ENCODE measurements at places on chromosomes 11 and 22.

- no peak for DNase-seq
These were observed 24.0 kb upstream of the PRR5 start for GRCh38 chr22:44677871-44678555.

DNA sequence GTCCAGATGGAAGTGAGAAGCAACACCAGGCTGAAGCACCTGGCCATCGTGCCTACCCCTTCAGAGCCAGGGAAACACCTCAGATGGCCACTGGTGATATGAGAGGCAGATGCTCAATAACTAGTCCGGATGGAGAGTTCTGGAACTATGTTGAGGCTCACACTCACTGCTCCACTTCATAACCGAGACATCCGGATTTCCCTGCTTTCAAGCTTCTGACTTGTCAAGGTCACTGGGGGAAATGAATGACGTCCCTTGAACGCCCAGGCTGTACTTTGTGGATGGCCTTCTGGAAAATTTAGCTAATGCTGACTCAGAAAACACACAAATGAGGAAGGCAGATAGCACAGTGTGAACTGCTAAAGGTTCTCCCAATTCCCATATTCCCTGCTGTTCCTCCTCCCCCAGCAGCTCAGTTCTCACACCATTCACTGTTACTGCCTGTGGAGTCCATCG is at the start of gene LYVE1:
LYVE1 (minus strand) TSS at position 180 of the 456 bp plus-strand sequence; CDS start at position 47, 133 bp downstream.
- no peak for DNase-seq

- DNase-seq: peak; percentile 18
These were observed 378.4 kb upstream of the PITPNB start for GRCh38 chr22:28297504-28297903.

DNA sequence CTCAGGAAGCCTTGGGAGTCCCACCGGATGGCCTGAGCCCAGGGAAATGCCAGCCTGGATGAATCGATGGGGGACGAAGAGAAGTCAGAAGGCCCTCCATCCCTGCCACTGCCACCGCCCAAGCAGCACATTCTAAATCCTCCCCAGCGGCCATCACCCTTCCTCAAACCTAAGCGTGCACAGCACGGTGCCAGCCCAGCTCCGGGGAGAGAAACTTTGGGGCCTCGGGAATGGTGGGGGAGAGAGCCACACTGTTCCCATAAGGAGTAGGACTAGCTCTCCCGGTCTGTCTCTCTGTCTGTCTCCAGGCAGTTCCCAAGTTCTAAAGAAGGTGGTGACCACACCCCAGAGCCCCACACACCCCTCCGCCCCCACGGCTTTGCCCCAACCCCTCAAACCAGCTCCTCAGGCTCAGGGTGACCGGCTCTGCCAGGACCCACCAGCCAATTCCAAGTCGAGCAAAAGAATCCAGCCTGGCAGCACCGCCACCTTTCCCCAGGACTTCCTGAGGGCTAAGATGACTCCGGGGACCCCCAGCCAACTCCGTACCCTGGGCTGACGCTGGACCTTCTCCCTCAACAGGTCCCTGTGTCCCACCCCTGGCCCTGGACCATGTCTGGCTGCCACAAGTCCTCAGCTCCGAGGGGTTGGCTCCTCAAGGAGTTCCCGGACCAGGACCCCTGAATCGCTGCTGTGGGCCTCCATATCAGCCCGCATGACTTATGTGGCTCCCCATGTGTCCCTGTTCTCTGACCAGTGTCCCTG is 2.7 kb downstream of the AHNAK start:
- DNase-seq: peak; percentile 17

DNA sequence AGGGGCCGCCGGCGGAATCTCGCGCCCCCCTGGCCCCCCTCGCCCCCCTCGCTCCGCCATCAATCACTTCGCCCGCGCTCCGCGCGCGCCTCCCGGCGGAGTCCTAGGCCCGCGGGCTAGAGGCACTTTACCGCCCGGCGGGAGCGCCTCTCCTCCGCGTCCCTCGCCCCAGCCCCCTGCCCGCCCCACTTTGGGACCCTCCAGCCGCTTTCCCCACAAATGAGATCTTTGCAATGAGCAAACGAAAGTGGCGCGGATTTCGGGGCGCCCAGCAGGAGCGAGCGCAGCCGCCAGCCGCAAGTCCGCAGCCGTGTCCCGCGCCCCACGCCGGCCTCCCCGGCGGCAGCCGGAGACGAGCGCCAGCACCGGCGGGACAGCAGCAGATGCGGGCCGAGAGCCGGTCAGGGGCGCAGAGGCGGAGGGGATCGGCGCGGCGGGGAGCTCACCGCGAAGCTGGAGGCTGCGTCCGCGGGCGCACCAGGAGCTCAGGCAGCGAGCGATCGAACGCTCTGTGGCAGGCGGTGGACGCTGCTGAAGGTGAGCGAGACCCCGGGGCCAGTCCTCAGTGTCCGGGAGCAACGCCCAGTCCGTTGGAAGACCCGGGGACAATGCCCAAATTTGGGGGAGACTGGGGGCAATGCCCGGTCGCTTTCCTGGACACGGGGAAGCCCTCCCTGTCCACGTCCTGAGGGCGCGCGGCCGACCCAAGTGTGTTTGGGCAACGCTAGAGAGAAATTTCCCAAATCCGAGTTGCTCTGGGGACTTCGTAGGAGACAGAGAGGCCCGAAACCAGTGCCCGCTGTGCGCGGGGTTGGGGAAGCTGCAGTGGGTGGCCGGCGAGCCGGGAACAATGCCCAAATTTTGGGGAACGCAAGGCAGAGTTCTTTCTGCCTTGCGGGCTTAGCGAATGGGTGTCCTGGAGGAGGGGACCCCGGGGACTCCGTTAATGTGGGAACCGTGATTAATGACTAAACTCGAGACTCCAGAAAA is 1.5 kb upstream of the IGF2 start:
- no peak for DNase-seq

- DNase-seq: peak; percentile 38
These were observed 582 bp downstream of the SREBF2 start for GRCh38 chr22:41833369-41834004.

GRCh38 chr11:124716591-124716990 is 23.2 kb upstream of the NRGN start:
- DNase-seq: no peak

GRCh38 chr11:134485316-134485715 is 73.3 kb upstream of the B3GAT1 start:
- DNase-seq: no peak

- no peak for DNase-seq
These were observed 27.7 kb downstream of the RSPH14 start for GRCh38 chr22:23113847-23114720.

GRCh38 chr22:49999946-50000586 is 12.5 kb downstream of the IL17REL start:
- no peak for DNase-seq

DNA sequence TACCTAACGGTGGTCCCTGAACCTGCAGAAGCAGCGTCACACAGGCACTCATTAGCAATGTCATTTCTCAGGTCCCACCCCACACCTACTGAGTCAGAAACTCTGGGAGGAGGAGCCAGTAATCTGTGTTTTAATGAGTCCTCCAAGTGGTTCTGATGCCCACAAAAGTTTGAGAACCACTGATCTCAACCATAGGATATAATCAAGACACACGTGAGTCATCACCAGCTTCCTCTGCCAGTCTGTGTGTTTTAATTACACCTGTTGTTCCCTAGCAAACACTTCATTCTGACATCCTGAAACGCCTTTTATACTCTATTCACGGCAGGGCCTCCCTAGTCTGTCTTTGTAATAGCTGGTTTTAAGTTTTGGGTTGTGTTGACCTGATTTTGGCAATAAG is 5.8 kb downstream of the TECTA start:
- DNase-seq: no peak

GRCh38 chr11:122097419-122098001 is 18.5 kb downstream of the BLID start:
- DNase-seq: no peak

GRCh38 chr22:47630741-47631534 is 868.5 kb downstream of the TBC1D22A start:
- DNase-seq: no peak

- DNase-seq: no peak
These were observed 6.0 kb upstream of the OR5B21 start for GRCh38 chr11:58513747-58514367.

DNA sequence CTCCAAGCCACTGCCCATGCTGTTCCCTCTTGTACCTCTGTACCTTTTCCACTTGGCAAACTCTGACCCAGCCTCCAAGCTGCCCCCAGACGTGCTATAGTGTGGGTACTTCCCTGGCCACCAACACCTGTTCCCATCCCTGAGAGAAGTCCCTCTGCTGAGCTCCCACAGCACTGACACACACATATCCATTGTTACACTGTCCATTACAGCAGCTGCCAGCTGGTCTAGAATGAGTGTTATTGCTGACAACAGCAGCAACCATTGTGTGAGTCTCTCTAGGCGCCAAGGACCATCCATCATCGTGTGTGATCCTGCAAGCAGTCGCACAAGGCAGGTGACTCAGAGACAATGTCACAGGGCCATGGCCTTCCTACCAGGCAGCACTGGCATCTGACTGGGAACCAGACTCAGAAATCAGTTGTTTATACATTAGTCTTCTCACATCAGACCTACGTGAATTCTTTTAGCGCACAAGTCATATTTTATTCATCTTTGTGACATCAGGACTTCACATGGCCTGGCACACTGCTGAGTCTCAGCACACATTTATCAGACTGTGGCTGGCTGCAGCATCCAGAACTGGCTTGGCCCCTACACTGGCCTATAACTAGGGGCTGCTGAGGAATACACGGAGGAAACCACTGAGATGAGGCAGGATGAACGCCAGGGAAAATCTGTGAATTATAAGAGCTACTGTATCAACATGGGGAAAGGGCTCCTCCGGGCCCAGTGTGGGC is 56.4 kb downstream of the SGSM3 start:
- DNase-seq: no peak

GRCh38 chr11:116826751-116827431 is 2.8 kb upstream of the APOC3 start:
- no peak for DNase-seq

DNA sequence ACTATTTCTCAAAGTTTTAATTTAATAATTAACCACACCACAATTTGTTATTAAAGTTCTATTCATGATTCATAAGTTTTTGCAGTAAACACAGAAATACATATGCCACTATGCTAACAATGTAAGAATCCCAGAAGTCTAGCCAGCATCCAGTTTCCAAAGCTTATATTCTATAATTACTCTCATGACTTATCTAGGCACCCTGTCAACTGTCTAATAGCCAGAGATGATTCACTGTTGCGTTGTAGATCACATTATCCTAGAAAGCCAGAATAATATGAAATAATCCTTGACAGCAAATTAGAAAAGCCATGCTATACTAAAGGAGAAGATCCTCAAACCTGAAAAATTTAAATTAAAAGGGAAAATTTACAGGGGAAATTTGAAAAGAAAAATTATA is 141.0 kb downstream of the SOX6 start:
- DNase-seq: no peak

DNA sequence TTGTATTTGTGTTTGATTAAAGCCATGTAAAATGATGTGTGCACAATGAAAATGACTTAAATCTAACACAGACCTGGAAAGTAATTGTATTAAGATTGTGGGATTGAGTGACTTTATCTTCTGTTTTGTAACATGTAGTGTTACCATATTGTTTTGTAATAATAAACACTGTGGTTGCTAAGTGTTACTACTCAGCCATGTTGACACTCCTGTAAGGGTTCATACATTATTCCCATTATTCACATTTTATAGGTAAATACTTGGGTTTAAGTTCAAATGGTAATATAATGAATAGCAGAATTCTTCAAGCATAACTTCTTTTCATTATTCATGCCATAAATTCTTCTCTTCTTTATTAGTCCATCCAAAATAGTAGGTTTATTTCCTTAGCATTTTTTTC is 69.0 kb downstream of the ZC3H12C start:
- DNase-seq: no peak

DNA sequence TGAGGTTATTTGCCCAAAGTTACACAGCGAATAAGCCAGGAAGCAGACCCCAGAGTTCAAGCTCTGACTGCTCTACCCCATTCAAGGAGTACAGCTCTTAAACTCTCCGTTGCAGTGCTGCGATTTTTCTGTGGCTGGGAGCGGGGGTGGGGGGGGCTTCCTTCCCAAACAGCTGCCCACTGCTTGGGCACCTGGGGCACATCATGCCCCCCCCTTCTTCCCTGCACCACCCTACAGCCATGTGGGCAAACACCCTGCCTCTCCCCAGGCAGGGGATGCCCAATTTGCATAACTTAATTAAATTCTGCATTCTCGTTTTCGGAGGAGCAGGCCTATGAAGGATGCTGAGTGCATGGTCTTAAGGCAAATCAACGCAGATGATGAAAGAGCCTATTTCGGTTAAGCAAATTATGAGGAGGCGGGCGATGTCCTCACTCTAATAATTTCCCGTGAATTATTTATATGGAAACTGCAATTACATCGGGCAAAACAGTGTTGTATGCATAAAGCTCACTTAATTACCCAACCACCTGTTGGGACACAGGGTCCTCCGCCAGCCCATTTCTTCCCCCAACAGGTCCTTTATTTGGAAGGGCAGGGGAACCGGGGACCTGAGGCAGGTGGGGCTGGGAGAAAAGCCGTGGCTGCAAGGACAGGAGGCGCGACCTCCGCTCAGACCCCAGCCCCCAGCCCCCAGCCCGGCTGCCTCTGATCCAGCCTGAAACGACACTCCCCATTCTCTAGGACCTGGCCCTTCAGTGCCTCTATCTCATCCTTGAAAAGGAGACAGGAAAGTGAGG is 610.5 kb downstream of the BUD13 start:
- DNase-seq: no peak

DNA sequence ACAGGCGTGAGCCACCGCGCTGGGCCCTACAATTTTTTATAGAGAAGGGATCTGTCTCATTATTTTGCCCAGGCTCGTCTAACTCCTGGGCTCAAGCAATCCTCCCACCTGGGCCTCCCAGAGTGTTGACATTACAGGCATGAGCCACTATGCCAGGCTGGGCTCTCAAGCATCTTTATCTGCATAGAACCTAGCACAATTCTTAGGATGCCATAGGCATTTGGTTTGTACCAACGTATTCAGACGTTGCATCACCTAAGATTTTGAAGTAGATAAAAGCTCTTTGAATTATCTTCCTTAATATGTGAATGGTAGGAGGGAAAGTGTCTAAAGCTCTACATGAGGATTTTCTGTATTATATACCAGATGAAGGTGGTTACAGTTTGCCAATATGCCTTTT is 30.5 kb downstream of the RTN3 start:
- DNase-seq: no peak

DNA sequence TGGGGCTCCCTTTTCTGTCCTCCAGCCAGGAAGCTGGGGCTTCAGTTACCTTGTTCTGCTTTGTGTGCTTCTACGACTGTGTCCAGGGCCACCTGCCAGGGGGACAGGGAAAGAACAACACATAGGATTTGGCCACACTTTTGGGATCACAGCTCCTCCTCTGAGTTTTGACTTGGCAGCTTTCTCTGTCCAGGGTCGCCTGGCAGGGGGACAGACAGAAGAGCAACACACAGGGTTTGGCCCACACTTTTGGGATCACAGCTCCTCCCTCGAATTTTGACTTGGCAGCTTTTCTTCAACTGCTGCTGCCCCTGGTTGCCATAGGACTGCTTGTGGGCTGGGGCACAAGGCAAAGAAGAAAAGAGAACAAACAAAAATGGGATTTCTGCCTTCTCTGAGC is 19.1 kb downstream of the INCENP start:
- DNase-seq: no peak

DNA sequence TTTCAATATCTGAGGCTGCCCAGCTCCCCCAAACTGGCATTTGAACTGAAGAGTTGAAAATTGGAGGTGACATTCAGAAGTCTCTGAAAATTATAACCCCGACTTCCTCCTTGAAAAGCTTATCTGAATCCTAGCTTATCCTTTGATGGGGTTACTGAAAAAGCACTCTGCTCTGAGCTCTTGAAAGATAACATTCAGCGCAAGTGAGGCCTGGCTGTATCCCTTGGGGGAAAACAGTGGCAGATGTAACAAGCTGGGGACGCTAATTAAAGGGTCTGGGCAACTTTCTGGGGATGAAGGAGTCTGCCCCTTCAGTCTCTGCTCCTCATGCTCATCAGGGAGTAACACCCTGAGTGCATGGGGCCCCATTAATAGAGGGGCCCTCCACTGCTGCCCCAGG is 402.0 kb upstream of the CADM1 start:
- no peak for DNase-seq
